ENCODE measurements at places on chromosomes 6 and 20. TPM values are rescaled to one million over a fixed set of nuclear protein-coding genes. Genes with fewer than 3 reads are reported as not detected.

CCM2L gene
- total RNA-seq: 7.9 TPM

TRIM31 gene
- 1.7 TPM for total RNA-seq

TAAR9 gene
- not detected for total RNA-seq

CGAS gene
- 13.0 TPM for total RNA-seq

IP6K3 gene
- 4.1 TPM for total RNA-seq

SNAP91 gene
- total RNA-seq: 0.72 TPM

CALHM5 gene
- total RNA-seq: 12.0 TPM

TSBP1 gene
- total RNA-seq: 1.7 TPM

CFB gene
- total RNA-seq: 34.7 TPM

TRIM15 gene
- 0.48 TPM for total RNA-seq

Measured in umbilical cord (tissue), 2 donors.